ENCODE measurements at places on chromosomes 4 and X.

DNA sequence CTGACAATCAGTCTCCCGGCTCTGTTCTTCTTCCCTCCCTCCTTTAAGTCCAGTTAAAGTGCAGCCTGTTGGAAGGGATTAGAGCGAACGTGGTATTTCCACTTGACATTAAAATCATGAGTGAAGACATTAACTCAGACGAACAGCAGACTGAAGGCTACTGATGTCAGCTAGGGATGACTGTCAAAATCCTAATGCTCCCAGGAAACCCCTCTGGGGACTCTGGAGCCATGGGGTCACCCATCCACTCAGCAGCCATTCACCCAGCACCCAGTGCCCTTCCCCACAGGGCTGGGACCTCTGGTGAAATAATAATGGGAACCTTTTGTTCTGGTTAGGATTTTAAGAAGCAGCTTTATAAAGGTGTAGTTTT lies 113.9 kb downstream of the DRD5 start:
- no peak for DNase-seq

- DNase-seq: no peak
Observed at GRCh38 chrX:87664381-87664780, 146.8 kb downstream of the KLHL4 start.

GRCh38 chr4:55378617-55379467 lies 16.9 kb upstream of the TMEM165 start:
- DNase-seq: no peak

DNA sequence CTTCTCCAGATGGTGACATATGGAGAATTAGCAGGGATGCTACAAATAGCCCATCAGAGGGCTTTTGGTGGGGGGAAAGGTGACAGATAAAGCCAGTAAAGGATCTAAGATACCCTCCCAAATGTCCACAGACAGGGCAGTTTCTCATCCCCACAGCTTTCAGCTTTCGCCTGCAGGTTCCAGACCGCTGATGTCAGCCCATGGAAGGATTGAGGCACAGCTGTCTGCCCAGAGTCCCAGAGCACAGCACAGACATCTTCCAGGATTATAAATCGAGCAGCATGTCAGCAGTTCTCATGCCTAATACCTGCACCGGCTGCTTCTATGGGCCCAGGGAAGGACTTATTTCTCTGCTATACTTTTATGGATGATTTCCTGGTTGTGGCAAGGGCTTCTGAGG lies 96.7 kb upstream of the MXRA5 start:
- DNase-seq: no peak

- no peak for DNase-seq
Observed at GRCh38 chrX:139113708-139114107, 402.2 kb upstream of the FGF13 start.

- no peak for DNase-seq
Observed at GRCh38 chr4:175790083-175790482, 22.0 kb downstream of the GPM6A start.

DNA sequence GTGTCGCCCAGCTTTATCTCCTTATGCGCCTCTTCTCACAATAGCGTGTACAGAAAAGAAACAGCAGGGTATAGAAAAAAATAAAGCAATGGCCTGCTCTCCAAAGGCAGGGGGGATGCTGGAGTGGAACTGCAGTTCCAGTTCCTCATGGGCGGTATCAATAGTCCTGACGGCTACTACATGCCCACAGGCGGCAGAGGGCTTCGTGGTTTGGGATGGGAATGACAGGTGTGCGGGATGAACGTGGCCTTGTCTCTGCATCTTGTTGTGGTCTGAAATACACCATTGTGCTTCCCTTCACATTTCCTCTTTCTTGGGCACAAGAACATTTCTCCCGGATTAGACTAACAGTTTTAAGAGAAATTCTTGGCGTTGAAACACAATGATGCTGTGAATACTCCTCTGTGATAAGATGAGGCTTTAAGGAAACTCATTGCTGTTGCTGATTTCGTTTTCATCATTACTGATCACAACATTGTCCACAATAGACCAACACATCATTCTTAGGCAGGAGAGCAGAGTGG lies 124.1 kb upstream of the IGFBP7 start:
- no peak for DNase-seq

- no peak for DNase-seq
Observed at GRCh38 chr4:145168581-145169187, 11.7 kb downstream of the OTUD4 start.

DNA sequence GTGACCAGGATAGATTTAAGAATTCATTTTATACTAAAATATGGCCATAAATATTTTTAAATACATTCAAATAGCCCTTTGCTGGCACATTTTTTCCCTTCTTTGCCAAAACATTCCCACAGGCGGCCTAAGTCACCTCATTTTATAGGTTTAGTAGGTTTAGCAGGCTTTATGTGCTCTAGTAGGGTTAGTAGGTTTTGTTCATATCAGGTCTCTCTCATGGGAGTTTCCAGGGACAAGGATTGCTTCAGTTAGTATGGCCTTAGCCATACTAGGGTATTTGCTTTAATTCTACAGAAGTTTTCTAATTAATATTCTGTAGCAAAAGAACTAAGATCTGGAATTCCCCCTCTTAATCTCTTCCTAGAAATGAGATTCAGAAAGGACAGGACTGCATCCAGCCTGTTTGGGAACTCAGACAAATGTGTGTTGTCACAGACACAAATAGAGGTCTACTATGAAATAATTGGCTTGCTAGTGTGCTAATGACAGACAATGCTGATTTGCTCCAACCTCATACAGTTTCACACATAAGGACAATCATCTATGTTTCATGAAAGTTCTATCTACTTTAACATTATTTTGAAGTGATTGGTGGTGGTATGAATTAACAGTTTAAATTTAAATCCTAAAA lies 772 bp upstream of the MTTP start:
- DNase-seq: no peak

GRCh38 chrX:10243106-10243505 lies 86.3 kb downstream of the CLCN4 start:
- no peak for DNase-seq

- DNase-seq: peak; percentile 45
Observed at GRCh38 chr4:66330125-66330524, 659.8 kb upstream of the EPHA5 start.

- DNase-seq: no peak
Observed at GRCh38 chr4:62806816-62807215, 1602.4 kb downstream of the TECRL start.

DNA sequence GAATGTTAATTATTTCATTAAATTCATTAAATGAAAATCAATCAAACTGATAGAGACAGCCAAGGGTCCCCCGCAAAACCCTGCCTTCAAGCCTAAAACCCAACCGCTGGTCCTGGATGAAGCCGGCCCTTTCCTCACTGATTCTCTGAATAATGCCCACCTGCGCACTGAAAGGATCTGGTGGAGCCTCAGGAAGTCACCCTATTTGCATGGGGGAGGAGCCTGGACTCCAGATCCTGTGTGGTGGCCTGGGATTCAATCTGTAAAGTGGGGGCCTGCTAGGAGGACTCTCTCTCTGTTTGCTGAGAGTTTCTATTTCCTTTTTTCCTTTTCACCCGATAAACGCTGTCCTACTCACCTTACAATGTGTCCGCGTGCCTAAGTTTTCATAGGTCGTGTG lies 97.9 kb upstream of the ADAMTS3 start:
- DNase-seq: no peak

DNA sequence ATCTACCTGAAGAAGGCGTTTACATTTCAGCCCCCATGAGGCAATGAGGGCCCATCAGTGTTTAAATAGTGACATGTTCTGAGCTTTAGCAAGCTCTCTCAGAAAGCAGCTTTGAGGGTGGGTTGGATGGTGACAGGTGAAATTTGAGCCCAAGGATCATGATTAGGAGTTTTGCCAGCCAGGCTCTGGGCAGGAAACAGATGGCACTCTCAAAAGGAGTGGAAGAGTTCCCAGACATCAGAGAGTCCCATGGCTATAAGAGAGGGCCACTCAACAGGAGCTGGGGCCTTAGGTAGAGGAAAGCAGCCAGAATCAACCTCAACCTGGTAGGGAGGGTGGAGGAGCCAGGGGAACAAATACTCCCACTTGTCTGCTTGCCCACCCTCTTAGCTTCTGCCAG lies 499.8 kb downstream of the MID1IP1 start:
- DNase-seq: no peak

GRCh38 chrX:46649421-46650260 lies 76.1 kb downstream of the CHST7 start:
- DNase-seq: no peak

DNA sequence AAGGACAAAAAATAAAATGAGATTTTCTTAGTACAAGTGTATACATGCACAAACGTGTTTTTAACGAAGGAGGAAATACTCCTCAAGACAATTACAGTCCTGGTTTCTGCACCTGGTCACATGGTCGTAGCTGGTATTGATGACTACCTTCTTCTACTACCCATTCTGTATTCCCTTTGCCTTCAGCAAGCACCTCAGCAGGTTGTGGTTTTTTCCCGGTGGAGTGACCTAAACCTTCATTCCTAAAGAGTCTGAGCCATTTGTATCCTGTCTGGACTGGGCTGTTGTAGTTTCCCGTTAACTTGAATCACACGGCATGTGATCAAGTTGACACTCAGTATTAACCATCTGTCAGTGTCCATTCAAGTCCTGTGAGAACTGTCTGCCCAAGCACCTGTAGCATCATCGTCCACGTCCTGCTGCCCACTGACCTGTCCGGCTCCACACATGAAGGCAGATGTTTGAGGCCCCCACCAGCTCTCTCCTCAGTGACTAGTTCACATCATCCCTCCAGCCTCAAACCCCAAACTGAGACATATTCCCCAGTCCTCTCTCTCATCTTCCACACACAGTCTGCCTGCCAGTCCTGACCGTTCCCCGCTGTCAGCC lies 31.1 kb upstream of the TBC1D14 start:
- peak; percentile 55 for DNase-seq

DNA sequence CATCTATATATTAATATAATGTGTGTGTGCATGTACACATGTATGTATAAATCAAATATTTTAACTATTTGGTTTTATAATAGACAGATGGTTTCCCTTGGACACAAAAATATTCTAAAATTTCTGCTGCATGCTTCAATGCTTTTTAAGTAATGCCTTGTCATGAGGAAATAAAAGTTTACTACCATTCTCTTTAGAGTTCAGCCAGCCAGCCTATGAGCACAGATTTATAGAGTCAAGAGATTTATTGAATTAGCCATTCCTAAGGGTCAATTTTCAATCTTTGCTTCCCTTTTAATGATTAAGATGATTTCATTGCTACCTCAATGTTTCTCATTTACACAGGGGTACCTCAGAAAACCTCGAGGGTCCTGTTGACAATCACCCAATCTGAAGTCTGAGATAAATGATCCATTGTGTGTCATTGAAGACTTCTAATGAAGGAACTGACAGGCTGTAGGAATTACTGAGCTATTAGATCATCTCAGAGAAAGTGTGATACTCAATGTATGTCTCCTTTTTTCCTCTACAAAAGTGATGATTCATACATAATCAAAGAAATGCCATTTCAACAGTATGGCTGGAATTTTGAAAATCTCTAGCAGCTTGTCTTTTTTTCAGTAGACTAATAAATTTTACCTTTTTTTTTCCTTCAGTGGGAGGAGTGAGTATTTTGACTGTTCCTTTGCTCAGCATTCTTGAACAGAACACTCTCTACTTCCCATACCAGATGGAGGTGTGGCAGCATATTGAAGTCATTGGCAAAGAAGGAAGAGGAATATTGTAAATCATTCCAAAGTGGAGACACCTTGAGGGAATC lies 222.6 kb upstream of the PCDH18 start:
- peak; percentile 62 for DNase-seq

DNA sequence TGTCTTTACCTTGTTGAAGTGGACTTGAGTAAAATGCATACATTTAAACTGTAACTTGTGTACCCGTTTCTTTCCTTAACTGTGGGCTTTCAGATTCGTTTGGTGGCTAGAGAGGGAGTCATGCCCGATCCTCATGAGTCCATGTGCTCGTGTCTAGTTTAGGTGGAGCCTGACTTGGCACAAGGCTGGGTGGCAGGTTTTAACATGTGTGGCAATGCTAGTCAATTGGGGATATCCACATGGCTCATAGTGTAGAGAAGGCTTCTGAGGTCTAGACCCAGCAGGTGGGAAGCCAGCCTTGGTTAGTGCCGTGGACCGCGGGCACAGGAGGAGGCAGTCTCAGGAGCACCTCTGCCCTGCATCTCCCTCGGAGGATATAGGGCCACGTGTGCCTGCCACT lies 48.5 kb upstream of the CLCN4 start:
- no peak for DNase-seq

GRCh38 chrX:29992083-29992482 lies 223.3 kb upstream of the MAGEB2 start:
- no peak for DNase-seq

- no peak for DNase-seq
Observed at GRCh38 chr4:77821775-77822174, 2.6 kb upstream of the CNOT6L start.

DNA sequence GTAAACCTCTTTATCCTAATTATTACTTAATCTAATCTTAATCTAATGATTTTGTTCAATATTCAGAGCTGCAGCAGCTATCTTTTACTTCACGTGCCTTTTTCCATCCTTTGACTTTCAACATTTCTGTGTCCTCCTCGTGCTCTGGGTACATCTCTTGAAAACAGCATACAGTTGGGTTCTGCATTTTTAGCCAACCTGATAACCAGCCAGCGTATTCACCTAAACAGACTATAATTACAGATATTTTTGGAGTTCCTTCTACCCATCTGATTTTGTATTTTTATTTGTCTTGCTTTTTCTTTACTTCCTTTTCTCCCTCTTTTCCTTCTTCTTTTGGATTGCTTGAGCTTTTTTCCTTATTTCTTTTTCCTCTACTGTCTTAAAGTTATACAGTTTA lies 16.2 kb upstream of the JAKMIP1 start:
- no peak for DNase-seq

GRCh38 chr4:47486231-47486673 lies 1.2 kb downstream of the ATP10D start:
- no peak for DNase-seq

DNA sequence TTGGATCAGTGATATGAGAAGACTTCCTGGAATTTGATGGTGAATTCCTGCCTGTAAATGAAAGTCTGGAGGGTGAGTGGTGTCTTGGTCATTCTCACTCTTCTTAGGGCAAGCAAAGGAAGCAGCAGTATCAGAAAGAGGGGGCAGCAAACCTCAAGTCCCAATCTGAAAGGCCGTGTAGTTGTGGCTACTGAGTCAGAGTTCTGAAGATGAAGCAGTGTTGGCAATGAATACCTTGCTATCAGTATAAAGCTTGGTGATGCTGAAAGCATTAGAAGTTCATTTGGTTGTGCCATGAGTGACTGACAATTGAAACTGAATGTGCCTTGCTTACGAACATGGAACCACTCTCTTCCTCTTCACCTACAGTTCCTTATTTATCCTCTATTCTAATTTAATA lies 35.0 kb upstream of the GLRA3 start:
- DNase-seq: no peak

DNA sequence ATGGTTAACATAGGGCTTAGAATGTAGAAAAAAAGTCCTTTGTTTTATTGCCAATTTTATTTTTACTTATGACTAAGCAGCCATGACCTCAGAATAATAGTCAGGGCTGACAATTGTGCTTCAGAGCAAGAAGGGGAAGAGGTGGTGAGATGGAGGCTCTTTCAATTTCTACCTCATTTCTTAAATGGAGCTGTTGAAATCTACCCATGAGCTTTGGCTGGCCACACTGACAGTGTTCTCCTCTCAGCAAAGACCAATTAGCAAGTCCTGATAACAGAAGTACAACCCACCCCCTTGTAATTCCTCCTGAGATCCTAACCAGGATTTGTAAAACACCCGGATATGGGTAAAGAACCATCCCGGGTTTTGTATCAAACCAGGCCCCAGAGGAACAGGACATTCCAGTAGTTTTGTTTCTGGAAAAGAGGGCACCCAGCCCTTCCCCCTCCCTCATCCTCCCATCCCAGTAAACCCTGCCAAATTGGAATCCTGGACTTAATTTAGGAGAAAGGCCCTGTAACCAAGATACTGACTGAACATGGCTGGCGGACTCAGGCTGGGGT lies at the start of gene HEPH:
TSS of gene HEPH (plus strand) at position 399 of the 563 bp plus-strand sequence. CDS start 6,324 bp downstream, outside the sequence.
- peak; percentile 33 for DNase-seq

All from astrocyte (in vitro differentiated cells and primary cell).